ENCODE measurements at places on chromosomes 1 and 21. TPM values are rescaled to one million over a fixed set of nuclear protein-coding genes. Genes with fewer than 3 reads are reported as not detected.

DNA sequence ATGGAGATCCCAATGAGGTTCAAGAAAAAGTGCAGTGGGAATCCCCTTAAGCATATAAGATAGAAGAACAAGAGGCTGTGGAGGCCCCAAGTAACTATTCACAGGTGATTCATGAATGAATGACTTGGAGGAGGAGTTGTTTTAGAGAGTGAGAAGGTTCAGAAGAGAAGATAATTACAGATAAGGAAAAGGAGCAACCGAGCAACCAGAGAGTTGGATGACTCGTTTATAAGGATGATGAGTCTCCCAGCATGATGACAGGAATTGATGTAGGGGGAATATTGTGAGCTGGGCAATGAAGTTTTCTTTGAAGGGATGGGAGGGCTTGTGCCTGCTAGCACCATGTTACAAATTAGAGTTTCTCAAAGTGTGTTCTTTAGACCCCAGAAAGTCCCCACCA lies 9.8 kb downstream of the C8A start:
- DNase-seq, result no peak
- H3K27ac ChIP-seq, result no peak overlapping the region
- no peaks in the 10 kb centered on the region for H3K36me3 ChIP-seq
- no peaks in the 10 kb centered on the region for H3K4me1 ChIP-seq

- H3K27ac ChIP-seq, result no peak overlapping the region
- H3K4me3 ChIP-seq, result no peak overlapping the region
- H3K36me3 ChIP-seq, result peaks cover 39% of the 10 kb centered on the region
- no peak for DNase-seq
Observed at GRCh38 chr1:150156868-150157603, 7.3 kb downstream of the PLEKHO1 start.

DNA sequence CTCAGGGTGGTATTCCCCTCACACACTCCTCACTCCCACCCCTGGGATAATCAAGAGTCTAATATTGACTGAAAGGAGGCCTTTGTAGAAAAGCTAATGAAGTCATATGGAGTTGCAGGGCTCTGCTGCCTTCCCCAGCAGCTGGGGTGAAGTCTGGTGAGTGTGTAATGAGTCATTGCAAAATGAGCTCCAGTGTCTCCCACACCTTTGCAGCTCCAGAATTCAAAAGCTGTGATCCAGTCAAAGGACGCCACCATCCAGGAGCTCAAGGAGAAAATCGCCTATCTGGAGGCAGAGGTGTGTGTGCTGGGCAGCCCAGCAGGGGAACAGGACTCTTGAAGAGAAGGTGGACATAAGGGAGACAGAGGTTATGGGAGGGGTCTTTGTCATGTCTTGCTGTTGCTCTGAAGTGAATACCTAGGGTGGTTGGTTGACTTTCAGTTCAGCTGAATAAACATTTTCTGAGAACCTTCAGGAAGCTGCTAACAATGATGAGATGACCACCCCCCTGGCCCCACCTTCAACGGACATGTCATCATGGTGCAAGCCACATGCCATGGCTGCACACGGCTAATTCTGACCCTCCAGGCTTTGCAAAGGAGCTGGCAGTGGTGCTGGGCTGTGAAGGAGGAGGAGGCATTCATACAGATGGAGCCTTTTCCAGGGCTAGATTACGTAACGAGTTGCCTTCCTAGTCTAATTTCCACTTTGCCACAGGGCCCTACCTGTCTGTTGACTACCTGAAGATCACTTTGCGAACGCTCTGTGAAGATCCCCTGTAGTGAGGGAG lies 32.2 kb upstream of the SNX27 start:
- H3K27ac ChIP-seq, result no peak overlapping the region
- no peaks in the 10 kb centered on the region for H3K27me3 ChIP-seq
- H3K4me1 ChIP-seq, result no peaks in the 10 kb centered on the region
- no peak for DNase-seq

Gene ARTN
- total RNA-seq, result 0.22 TPM

- DNase-seq, result no peak
- H3K36me3 ChIP-seq, result no peaks in the 10 kb centered on the region
- no peaks in the 10 kb centered on the region for H3K4me1 ChIP-seq
- no peak overlapping the region for H3K27ac ChIP-seq
Observed at GRCh38 chr1:213266983-213267772, 216.1 kb downstream of the RPS6KC1 start.

GRCh38 chr1:13535227-13535626 lies 21.4 kb upstream of the LRRC38 start:
- no peak for DNase-seq
- no peak overlapping the region for H3K4me3 ChIP-seq
- no peaks in the 10 kb centered on the region for H3K36me3 ChIP-seq
- no peaks in the 10 kb centered on the region for H3K4me1 ChIP-seq

- no peaks in the 10 kb centered on the region for H3K4me1 ChIP-seq
- H3K4me3 ChIP-seq, result no peak overlapping the region
- no peaks in the 10 kb centered on the region for H3K36me3 ChIP-seq
- no peak overlapping the region for H3K27ac ChIP-seq
- DNase-seq, result no peak
- H3K27me3 ChIP-seq, result no peaks in the 10 kb centered on the region
Observed at GRCh38 chr1:18041685-18042355, 65.8 kb upstream of the IGSF21 start.

DNA sequence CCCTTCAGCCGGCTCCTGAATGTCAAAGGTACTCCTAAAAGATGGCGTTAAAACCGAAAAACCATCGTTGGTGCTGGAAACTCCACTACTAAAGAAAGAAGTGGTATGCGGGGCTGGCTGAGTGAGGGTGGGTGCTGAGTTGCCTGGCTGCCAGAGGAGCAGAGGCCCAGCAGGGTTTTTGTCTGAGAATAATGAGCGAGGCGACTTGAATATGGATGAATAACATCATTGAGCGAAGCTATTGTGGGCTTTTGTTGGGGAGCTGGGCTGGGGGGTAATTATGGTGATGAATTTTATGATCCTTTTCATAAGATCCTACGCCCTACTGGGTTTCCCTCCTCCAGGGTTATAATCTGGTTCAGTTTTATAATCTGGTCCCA lies 2.0 kb downstream of the PDPN start:
- no peak for DNase-seq
- no peak overlapping the region for H3K4me3 ChIP-seq

GRCh38 chr1:24400065-24400464 lies 13.5 kb downstream of the STPG1 start:
- H3K27ac ChIP-seq, result no peak overlapping the region
- no peaks in the 10 kb centered on the region for H3K4me1 ChIP-seq

Gene GFI1
- total RNA-seq, result 70.9 TPM

DNA sequence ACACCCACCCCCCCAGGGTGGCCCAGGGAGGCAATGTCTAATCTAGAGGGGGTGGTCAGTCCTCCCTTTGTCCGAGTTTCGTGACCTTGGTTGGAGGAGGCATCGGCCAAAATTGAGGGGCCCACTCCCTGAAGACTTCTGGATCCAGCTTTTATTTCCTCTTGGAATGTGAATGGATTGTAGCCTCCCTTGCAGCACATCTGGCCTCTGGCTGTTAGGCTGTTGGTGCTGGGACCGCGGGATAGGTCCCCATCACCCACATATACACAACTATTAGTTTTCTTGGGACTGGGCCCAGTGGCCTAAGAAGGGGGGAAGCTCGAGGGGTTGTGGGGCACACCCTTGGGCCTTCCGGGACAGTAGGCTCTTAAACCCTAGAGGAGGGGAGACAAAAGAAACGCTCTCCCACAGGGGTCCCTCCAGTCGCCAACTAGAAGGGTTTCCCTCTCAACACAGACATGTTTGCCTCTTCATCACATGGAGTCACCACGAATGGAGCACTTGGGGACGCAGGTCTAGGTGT lies 2.5 kb downstream of the LHX4 start:
- H3K36me3 ChIP-seq, result no peaks in the 10 kb centered on the region
- no peak for DNase-seq
- H3K4me1 ChIP-seq, result peaks cover 24% of the 10 kb centered on the region
- H3K27ac ChIP-seq, result no peak overlapping the region

DNA sequence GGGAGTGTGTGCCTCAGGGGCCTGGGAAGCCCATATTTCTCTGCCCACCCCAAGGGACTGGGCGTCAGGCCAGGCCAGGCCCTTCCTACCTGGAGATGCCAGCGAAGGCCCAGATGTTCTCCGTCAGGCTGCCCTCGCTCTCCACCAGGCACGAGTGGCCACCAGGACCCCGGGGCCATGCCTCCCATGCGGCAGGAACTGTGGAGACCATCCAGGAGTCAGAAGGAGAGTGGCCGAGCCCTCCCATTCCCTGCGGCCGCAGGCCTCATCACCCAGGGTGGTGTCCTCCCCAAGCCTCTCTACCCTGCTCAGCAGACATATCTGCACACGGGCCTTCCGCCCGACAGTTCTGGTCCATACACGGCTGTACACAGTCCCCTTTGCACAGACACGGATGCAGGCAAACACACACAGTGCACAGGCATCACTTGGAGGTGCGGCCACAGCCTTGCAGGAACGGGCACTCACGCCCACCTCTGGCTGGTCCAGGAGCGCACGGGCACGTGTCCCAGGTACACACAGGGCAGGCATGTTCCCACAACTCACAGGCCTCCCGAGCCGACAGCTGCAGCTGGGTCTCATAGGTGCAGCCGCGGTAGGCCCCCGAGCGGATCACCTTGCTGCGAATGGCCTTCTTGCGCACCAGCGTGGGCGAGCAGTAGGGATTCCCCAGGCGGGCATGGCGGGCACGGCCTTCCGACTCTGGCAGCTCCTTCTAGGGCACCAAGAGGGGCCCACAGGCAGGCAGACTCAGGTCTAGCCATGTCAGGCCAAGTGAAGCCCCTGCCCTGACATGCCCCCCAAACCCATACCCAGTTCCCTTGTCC lies 5.9 kb upstream of the KIF17 start:
- no peak overlapping the region for H3K4me3 ChIP-seq
- H3K27me3 ChIP-seq, result no peaks in the 10 kb centered on the region
- DNase-seq, result no peak
- no peaks in the 10 kb centered on the region for H3K4me1 ChIP-seq
- no peak overlapping the region for H3K27ac ChIP-seq

DNA sequence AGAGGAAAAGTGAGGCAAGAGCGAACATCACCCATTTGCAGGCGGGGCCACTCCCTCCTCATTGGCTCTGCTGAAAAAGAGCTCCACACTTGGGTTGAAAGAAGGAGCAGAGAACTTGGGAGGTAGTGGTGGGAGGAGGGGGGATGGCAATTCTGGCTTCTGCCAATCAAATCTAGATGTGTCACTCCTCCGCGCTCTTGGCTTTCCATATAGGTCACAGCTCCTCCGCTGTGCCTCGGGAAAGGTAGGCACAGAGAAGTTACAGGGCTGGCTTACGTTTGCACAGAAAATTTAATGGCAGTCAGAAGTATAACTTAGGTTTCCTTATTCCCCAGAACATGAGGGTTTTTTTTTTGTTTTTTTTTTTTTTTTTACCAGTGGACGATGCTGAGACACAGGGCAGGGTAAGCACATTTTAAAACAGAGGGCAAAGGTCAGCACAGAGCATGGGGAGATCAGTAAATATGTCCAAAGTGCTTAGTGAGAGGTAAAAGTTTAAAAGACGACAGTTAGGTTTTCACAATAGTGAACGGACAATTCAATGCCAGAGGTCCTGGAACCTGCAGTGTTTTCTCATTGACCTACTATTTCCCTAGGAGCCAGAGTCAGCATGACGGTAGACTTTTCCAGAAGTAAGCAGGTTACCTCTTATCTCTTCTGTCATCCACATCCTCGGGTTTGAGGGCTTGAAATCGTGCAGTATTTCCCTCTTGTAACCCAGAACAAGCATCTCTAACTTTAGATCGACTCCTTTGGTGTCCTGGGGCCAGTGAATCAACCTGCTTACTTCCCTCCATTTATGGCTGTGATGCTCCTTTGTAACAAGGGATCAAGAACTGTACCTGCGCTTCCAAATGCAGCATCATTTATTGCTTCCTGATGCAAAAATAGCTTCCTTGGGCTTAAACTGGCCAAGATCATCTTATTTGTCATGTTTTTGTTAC lies 258.9 kb upstream of the PROX1 start:
- no peak for DNase-seq
- H3K4me3 ChIP-seq, result no peak overlapping the region
- no peaks in the 10 kb centered on the region for H3K4me1 ChIP-seq
- H3K27me3 ChIP-seq, result no peaks in the 10 kb centered on the region
- H3K36me3 ChIP-seq, result no peaks in the 10 kb centered on the region
- no peak overlapping the region for H3K27ac ChIP-seq

DNA sequence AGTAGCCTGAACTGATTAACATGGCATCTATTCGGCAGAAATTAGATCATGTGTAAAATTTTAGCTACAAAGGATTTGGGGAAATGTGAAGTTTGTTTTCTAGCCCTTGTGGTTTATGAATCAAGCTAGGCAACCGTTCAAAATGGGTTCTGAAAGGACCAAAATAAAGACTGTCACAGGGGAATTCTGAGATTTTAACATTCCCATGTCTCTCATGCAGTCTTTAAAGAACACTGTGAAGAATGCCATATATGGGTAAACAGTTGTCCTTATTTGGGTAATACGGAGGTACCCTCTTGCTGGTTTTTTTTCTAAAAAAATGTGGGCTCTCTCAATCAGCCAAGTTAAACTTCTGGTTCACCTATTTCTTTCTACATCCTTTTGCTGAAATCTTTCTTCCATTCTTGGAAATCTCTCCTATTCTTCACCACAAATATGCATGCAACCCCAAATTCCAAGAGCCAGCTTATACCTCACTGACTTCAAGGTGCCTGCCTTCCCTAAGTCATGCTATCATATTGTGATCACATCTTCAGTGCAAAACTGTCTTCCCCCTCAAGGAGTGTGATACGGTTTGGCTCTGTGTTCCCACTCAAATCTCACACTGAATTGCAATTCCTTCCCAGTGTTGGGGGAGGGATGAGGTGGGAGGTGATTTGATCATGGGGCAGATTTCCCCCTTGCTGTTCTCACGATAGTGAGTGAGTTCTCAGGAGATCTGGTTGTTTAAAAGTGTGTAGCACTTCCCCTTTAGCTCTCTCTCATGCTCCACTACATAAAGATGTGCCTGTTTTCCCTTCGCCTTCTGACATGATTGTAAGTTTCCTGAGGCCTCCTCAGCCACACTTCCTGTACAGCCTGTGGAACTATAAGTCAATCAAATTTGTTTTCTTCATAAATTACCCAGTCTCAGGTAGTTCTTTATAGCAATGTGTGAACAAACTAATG lies 308.7 kb downstream of the TTLL7 start:
- H3K4me1 ChIP-seq, result peaks cover 9% of the 10 kb centered on the region
- no peak overlapping the region for H3K27ac ChIP-seq
- no peaks in the 10 kb centered on the region for H3K27me3 ChIP-seq
- no peak overlapping the region for H3K4me3 ChIP-seq
- H3K36me3 ChIP-seq, result no peaks in the 10 kb centered on the region
- DNase-seq, result no peak

DNA sequence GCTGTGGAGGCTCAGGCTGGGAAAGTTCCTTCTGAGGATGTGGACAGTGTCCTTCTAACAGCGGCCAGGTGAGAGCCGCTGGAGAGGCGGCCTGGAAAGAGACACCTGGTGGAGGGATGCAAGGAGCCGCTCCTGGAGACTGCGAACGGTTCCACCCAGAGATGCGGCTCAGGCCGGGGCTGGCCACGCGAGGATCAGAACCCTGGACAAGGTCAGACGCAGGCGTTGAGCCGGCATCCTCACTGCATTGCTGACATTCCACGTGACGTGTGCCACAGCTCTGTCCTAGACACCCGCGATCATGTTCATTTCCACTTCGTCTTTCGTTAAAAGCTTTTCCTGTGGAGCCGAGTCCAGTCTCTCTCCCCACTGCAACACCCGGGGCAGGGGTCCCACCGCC lies 28.8 kb downstream of the CFAP74 start:
- H3K27me3 ChIP-seq, result no peaks in the 10 kb centered on the region
- H3K4me1 ChIP-seq, result no peaks in the 10 kb centered on the region
- DNase-seq, result no peak
- H3K27ac ChIP-seq, result no peak overlapping the region
- H3K36me3 ChIP-seq, result no peaks in the 10 kb centered on the region
